Right cardiac atrium (tissue), 5 donors: ENCODE measurements at places on chromosomes 16 and 17. TPM values are rescaled to one million over a fixed set of nuclear protein-coding genes. Genes with fewer than 3 reads are reported as not detected.

CRISPLD2 gene
- polyA plus RNA-seq: 12.7 TPM

GDE1 gene
- 72.9 TPM for polyA plus RNA-seq

- DNase-seq: no peak
Measured at GRCh38 chr17:34434052-34434451, 71.0 kb upstream of the CCL1 start.

DNA sequence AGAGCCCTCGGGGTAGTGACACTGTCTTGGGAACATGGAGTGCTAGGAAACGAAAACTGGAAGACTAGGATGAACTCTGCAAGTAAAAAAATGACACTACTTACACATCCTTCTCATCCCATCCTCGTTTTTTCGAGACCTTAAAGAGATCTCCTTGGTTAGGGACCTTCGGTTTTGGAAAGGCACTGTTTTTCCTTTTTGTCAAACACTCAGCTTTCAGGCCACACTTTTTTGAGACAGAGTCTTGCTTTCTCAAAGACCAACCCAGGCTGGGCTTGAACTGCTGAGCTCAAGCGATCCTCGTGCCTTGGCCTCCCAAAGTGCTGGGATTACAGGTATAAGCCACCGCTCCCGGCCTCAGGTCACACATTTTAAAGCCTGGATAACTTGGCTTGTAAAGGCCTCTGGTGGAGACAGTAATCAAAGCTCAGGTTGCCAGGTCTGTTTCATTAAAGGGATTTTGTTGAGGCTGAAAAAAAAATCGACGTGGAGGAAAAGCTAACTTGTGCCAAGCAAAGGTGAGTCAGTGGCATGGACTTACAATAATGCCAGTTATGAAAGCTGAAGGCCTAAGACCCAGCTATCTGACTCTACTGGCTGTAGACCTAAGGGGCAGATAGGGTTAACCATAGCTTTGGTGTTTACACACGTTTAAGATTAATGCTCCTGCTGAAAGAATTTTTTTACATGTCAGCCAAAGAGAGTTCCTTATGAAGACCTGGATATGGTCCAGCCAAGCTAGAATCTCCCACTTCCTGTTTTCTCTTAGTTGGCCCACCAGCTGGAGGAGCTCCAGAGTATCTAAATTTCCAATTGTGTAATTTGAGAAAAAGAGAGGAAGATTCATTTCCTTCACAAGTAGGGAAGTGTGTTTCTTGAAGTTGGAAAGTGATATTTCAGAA lies 823 bp downstream of the NBR1 start:
- DNase-seq: peak; percentile 60

- DNase-seq: peak; percentile 80
Measured at GRCh38 chr16:58198022-58198683, at the start of gene CSNK2A2. TSS of gene CSNK2A2 (minus strand) at chr16:58198106. CDS start at chr16:58197736, 370 bp downstream.

DNA sequence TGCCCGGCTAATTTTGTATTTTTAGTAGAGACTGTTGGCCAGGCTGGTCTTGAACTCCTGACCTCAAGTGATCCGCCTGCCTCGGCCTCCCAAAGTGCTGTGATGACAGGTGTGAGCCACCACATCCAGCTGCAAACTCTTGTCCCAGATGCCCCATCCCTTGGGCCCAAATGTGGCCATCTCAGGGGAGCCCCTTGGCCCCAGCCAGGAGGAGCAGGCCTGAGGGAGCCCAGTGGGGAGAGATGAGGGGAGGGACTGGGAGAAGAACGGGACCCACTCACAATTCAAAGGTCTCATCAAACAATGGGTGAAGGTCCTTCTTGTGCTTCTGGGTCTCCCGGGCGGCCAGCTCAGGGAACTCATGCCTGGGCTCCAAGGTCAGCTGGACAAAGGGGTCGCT lies 14.5 kb downstream of the UNC13D start:
- no peak for DNase-seq

GRCh38 chr17:39239640-39240314 lies 14.0 kb upstream of the STAC2 start:
- DNase-seq: peak; percentile 70

- no peak for DNase-seq
Measured at GRCh38 chr17:64420143-64420670, 28.7 kb upstream of the MILR1 start.

GRCh38 chr16:50673496-50674275 lies 7.4 kb downstream of the SNX20 start:
- peak; percentile 42 for DNase-seq

DNA sequence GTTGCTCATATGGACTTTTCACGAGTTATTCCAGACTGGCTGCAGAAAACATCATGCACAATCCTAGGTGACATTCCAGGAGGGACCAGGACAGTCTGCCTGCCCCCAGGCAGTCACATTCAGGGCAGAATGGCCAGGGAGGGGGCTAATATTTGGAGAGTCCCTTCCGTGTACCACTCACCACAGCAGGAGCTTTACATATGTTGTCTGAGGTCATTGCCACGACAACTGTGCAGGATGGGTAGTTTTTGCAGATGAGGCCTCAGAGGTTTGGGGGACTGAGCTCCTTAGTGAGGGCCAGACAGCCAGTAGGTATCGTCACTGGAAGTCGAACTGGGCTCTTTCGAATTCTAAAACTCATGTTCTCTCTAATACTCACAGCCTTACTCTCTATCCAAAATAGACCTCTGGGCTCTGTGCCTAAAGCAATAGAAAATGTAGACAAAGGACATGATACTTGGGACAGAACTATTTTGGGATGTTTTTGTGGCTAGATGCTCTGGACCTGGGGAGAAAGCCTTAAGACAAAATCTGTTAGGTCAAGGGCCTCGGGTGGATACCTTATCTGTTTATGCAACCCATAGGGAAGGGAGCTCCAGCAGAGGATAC lies 338.5 kb downstream of the MAF start:
- DNase-seq: no peak

GRCh38 chr16:86477642-86478041 lies 32.7 kb upstream of the FOXF1 start:
- no peak for DNase-seq

DNA sequence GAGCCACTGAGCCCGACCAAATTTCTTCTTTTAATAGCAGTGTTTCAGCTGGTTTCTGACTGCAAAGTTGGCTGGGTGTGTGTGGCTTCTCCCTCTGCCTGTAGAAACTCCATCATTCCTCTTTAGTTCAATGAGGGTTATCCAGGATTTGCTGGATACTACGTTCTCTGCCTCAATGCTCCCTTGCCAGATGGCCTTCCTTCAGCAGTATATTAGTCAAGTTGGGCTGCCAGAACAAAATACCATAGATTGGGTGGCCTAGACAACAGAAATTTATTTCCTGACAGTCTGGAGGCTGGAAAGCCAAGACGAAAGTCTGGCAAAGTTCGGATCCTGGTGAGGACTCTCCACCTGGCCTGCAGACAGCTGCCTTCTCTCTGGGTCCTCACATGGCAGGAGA lies 103.7 kb downstream of the NOG start:
- no peak for DNase-seq

DNA sequence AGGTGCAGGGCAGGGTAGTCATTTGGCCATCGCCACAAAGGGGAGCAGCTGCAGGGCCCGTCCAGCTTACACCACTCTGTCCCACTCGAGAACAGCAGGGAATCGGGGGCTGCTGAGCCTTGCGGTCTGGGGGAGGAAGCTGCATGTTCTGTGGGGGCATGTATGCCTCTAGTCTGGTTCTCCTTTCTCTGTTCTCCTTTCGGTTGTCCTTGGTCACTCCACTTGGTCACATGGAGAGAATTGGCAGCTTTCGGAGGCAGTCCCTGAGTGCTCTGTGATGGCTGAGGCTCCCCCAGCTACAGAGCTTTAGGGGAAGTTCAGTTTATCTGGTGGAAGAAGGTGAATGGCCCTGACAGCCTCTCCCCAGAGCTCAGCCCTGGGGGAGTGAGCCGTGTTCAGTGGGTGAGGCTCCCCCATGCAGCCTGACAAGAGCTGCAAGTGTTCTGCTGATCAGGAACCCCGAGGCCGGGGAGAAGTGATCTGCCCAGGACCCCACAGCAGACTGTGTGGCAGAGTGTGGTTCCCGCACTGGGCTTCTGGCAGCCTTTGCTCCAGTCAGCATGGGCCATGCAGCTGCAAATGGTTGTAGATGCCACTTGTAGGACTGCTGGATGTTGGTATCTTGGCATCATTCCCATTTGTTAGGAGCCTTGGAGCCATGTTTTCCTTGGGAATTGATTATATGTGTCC lies 22.3 kb upstream of the SMPD3 start:
- DNase-seq: peak; percentile 60

GRCh38 chr17:19010729-19011505 lies 6.4 kb upstream of the FAM83G start:
- DNase-seq: peak; percentile 2

- DNase-seq: peak; percentile 14
Measured at GRCh38 chr16:4690946-4691665, 2.3 kb upstream of the NUDT16L1 start.

DNA sequence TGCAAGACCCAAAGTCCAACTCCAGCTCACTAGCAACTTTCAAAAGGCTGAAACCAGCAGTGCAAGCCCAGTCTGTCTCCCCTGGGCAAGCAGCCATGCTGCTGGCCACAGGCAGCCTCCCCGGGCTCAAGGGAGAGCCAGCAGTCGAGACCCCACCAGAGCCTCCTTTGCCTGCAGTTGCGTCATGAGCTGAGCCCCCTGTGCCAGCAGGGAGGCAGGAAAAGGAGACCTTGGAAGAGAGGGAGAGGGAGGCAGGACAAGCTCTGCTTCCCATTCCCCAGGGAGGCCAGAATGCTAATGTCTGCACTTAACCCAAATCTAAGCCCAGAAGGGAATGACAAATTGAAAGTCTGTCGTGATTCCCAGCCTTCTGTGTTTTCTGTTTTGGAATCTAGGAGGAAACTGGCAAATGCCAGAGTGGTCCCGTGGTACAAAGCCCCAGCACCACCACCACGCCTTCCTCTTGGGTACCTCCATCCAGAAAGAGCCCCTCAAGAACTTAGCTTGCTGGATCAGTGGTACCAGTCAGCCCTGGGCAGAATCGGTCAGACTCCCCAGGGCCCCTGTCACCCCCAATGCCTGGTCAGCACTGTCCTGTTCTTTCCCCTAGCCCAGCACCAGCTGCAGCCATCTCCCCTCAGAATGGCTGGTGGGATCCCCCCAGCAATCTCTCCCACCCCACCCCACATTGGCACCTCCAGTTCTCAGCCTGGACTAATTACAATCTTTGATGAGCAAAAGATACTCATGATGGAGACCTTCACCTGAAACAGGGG lies 99.3 kb upstream of the TNRC6C start:
- peak; percentile 89 for DNase-seq
